Germinal center (tissue), 1 donor: ENCODE measurements at places on chromosomes 12 and 14.

GRCh38 chr12:57522011-57522886, at the start of gene MBD6:
Gene MBD6 (plus strand): TSS chr12:57522824. CDS start chr12:57524304, 1,480 bp downstream.
- DNase-seq = peak; percentile 98

DNA sequence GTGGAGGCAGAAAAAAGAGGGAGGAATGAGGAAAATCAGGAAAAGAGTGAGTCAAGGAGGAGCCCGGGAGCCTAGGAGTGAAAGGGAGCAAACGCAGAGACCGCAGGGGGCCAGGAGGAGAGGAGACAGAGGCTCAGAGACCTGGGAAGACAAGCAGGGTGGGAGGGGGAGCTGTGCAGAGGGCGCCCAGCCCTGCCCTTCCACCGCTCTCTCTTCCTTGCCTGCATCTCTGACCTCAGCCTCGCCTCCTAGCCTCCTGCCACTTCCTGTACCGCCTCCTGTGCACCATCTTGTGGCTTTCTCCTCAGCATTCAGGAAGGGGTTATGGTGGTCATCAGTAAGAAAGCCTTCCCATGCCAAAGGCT, 1.3 kb downstream of the CLSTN3 start:
- no peak for DNase-seq

- DNase-seq = no peak
Measured at GRCh38 chr12:51705450-51705849, 114.4 kb downstream of the SCN8A start.

DNA sequence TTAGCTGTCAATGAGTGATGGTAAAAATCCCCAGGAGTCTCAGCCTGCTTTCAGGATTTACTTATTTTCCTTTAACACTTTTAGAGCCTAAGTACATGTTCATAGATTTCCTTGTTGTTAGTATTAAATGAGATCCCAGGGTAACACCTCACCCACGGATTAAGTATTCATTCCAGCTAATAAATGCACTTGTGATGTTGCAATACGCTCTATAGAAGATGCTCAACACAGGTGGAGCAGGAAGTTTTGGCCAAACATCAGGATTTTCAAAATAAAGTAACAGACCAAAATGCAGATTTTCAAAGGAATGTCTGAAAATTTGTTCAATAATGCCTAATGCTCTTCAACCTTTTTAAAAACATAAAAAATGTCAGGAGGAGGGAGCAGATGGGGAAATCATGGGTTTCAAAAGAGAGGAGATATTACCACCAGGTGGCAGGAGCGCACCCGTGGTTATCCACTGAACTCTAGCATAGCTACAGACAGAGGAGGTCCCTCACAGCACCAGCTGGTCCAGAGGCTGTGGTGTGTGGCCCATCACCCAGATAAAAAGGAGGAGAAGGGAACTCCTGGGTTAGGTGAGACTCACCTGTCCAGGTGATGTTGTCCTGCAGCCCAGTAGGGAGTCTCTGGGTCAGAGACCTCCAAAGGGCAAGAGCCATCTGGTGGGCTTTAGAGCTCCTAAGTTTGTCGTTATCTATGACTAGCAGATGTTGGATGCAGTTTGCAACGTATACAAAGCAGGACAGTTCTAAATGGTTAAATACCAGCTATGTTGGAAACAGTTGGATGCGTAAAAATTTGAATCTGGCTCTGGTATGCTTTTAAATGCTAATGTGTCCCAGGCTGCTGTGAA, 1158.4 kb upstream of the TMEM132C start:
- DNase-seq = no peak

- no peak for DNase-seq
Measured at GRCh38 chr12:72832024-72832423, 559.9 kb downstream of the TRHDE start.

GRCh38 chr14:72054911-72055310, 122.7 kb downstream of the RGS6 start:
- DNase-seq = no peak
